ENCODE measurements at places on chromosomes 11 and 22.

DNA sequence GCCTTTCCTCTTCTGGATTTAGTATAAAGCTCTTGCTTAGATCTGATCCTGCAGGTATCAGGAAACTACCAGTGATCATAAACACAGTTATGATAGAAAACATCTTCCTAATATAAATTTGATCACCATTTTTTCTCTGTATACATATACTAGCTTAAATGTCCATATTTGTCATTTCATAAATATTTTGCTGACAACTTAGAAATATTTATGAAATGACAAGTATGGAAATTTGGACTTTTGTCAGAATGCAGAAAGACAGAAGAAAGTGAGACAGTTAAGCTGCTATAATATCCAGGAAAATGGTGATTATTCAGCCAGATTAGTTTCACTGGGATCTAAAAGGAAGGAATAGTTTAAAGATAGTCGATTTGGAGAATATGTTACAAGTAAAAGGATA is 22.8 kb upstream of the TRIM21 start:
- no peak for DNase-seq

- no peak for DNase-seq
These were observed 32.5 kb downstream of the NOX4 start for GRCh38 chr11:89458716-89459115.

DNA sequence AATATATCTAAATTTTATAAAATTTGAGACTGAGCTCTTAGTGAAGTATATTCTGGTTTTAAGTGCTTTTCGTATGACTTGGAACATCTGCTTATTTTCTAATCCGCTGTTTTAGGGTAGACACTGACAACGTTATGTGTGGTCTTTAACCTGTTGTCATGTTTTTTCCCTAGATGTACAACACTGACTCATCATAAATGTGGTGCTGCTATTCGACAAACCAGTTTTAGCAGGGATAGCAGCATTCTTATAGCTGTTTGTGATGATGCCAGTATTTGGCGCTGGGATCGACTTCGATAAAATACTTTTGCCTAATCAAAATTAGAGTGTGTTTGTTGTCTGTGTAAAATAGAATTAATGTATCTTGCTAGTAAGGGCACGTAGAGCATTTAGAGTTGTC is 23.8 kb upstream of the HIKESHI start:
- DNase-seq = no peak

GRCh38 chr11:12116425-12117032 is 6.1 kb downstream of the MICAL2 start:
- no peak for DNase-seq

DNA sequence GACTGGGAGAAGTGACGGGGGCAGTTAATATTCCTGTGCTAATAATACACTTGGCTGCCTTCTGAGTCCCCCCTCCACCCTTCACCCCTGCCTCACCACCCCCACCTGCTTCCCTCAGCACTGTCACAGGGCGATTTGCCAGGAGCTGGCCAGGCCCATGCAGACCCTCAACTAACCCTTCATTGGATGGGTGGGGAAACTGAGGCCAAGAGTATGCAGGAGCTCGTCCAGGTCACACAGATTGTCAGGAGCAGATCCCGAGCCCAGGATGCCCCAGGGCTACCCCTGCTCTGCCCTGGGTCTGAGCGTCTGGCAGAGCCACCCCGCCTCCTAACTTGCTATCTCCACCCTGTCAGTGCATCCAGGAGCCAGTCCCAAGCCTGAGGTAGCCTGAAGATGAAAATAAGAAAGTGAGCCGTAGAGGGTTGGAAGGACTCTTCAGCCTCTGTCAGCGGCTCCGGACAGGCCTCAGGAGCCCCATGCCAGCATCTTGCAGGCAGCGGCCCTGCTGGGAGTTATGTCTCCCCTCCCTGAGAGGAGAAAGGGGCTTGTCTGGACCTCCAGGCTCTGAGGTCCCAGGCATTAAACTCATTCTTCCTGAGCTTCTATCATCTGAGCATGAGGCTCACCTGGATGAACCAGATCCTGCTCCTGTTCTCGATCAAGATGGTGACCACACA is 6.2 kb downstream of the TPBGL start:
- DNase-seq = no peak

DNA sequence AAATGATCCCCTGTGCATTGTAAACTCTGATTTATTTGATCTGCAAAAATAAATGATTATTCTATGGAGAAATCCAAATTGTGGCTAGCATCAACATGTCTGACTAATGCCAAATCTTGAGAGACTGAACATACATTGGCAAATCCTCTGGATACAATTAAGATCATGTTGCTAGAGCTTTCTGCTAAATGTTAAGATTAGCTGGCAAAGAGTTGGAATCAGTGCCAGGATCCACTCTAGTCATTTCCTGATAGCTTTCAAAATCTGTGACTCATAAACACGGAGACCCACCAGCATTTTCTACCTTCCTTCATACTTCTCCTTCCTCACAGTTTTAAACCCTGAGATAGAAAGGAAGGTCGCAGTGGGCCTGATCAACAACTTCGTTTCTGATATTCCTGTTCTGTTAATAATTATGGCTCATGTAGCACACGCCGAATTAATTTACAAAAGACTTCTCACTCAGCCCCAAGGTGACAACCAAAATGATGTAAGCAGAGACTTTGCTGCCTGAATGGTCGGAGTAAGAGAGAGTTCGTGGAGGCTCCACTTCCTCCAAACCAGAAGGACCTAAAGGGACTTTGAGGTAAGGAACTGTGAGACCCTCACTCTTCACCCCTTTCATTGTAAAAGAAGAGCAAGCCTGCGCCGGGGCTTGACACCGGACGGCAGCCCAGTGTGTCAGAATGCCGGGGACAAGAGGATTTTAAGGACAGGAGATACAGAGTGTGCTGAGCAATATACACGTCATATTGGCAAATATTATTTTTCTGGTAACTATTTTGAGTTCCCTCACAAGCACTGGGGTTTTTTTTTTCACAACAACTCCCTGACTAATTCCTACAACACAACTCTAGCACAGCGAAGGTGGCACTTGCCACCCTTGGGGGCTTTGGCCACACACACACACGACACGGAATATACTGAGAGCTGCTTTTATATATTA is 42.0 kb downstream of the SERPINH1 start:
- DNase-seq = no peak

DNA sequence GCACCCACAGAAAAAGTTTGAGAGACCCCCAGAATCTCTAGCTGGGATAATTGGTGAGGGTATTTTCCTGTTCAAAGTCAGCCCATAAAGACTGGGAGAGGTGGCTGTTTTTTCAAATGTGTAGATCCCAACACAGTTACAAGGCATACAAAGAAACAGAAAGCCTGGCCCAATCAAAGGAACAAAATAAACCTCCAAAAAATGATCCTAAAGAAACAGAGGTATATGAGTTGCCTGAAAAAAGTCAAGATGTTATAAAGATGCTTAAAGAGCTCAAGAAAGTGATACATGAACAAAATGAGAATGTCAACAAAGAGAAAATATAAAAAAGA is 40.2 kb upstream of the MMP12 start:
- DNase-seq = no peak

DNA sequence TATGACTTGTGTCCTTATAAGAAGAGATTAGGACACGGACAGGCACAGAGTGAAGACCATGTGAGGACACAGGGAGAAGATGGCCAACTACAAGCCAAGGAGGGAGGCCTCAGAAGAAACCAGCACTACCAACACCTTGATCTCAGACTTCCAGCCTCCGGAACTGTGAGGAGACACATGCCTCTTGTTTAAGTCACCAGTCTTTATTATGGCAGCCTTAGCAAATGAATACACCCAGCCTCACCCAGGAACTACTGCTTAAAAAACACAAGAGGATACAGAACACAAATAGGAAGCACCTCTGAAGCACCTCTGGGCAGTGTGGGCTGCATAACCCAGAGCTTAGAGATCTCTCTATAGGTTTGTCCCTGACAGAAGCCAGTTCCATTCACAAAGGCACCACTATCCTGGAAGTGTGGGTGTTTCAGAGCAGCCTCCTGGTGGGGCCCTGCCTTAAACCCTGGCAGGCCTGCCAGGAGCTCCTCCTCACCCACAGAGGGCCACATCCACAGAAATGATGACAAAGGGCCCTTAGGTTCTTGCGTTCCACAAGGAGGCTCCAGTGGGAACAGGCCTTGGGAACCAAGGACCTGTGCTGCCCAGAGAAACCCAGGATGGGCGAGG is 58.8 kb downstream of the CHRDL2 start:
- no peak for DNase-seq

- no peak for DNase-seq
These were observed 84.1 kb downstream of the FBLN1 start for GRCh38 chr22:45586651-45587405.

DNA sequence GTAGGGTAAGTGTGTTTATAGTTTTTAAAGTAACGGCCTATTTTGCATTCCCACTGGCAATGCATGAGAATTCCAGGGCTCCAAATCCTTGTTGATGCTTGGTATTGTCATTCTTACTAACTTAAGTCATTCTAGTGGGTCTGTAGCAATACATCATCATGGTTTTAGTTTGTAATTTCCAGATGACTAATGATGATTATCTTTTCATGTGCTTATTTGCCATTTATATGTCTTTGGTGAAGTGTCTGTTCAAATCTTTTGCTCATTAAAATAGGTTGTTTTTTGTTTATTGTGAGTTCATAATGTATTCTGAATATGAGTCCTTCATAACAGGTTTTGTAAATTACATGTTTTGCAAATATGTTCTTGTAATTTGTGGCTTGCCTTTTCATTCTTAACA is 31.2 kb downstream of the MTMR3 start:
- DNase-seq = no peak

DNA sequence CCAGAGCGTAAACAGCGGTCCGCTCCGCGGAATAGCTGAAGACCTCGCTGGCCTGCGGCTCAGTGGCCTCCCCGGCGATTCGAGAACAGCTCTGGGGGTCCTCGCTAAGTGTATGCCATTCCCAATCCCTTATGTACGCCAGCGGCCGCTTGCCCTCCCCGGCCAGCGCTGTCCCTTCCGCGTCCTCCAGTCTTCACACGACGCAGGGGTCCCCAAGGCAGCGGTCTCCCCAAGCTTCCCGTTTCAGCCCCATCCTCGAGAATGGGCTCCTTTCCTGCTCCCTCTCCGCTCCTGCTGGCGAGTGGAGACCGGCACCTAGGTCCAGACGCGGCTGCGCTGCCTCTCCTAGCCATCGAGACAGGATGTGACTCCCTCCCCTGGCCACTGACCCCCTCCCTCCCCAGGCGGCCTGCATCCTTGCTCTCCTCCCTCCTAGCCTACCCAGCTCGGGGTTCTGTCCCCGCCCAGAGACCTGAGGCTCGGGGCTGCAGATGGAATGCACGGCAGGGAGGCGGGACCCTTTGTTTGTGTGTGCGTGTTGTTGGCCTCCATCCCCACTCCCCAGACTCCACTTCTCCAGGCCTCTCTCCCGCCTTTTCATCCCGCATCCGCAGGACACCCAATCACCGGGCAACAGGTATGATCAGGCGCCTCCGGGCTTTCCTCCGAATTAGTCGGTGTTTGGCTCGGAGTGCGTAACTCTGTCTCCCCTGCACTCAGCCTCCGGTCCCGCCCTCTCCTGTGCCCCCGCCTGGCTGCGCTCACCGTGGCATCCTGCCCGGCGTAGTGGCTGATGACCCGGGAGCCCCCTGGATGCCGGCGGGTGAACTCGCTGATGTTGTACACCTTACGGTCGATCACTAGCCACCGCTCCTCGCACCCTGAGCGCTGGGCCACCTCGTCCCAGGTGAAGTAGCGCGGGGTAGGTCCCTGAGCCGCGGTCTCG is 740 bp downstream of the FADS1 start:
- no peak for DNase-seq

- DNase-seq = no peak
These were observed 11.7 kb downstream of the SYNGR1 start for GRCh38 chr22:39361496-39361895.

GRCh38 chr22:25404556-25404927 is 159.9 kb upstream of the GRK3 start:
- no peak for DNase-seq

GRCh38 chr11:722346-722811 is 16.3 kb downstream of the EPS8L2 start:
- no peak for DNase-seq

- no peak for DNase-seq
These were observed 72.7 kb upstream of the PRDM11 start for GRCh38 chr11:45073685-45074141.

DNA sequence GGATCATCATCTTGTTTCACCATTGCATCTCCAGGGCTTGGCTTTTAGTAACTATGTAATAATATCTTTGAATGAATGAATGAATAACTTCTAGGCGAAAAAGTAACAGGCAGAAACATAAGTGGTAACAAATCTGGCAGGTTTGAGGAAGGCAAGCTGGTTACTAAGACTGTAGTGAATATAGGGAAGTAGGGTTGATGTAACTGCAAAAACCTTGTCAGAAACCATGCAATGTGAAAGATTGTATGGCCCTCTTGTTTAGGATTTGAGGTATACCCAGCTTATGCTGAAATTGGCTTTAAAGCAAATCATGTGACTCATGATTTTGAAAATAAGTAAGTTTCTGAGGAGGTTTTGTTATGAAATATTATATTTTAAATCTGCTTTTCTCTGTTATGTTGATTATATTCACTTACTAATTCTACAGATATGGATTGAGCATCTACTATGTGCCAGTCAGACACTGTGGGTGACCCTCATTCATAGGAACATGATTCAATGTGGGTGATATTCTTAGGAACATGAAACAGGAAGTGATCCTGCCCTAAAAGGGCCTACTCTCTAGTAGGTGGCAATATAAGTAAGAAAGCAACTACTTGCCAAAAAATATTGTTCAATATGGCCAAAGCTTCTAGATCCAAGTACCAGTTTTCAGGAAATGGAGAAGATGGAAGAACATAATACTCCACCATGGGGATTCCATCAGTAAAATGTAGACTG is 115.5 kb upstream of the CCDC90B start:
- DNase-seq = no peak

DNA sequence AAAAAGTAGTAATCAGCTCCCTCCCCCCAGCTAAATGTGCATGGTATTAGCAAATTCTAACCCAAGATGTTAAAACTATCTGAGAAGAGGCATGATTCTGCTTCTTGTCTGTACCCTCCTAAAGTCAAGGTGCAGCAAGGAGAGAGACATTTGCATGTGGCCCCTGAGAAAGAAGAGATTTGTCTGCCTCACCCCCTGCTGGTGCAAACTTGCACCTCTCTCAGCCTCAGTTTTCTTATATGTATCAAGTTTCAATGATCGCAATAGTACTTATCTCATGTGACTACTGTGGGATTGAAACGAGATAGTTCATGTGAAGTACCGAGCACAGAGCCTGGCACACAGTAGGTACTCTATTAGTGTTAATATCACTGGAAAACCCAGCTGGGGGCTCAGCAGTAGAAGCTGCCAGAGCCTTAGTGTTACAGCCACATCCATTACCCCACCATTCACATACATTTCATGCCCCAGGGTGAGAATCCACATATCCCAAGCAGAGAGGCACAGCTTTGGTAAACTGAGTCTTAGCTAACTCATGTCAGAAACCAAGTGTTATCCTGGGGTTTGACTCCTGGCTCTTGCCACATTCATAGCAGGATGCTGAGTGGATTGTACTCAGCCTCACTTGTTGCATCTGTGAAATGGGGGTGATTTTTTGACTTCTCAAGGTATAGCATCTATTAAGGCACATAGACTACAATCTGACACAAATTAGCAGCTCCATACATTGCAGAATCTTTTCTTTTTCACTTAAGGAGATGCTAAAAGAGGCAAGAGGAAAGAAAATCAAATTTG is 24.9 kb downstream of the CD44 start:
- no peak for DNase-seq

GRCh38 chr22:47564651-47565434 is 802.4 kb downstream of the TBC1D22A start:
- no peak for DNase-seq

- no peak for DNase-seq
These were observed 75.1 kb upstream of the NUP50 start for GRCh38 chr22:45088576-45088975.
